ENCODE measurements at places on chromosomes 3 and 15. TPM values are rescaled to one million over a fixed set of nuclear protein-coding genes. Genes with fewer than 3 reads are reported as not detected.

Gene GASK1A
- total RNA-seq = 18.9 TPM

DNA sequence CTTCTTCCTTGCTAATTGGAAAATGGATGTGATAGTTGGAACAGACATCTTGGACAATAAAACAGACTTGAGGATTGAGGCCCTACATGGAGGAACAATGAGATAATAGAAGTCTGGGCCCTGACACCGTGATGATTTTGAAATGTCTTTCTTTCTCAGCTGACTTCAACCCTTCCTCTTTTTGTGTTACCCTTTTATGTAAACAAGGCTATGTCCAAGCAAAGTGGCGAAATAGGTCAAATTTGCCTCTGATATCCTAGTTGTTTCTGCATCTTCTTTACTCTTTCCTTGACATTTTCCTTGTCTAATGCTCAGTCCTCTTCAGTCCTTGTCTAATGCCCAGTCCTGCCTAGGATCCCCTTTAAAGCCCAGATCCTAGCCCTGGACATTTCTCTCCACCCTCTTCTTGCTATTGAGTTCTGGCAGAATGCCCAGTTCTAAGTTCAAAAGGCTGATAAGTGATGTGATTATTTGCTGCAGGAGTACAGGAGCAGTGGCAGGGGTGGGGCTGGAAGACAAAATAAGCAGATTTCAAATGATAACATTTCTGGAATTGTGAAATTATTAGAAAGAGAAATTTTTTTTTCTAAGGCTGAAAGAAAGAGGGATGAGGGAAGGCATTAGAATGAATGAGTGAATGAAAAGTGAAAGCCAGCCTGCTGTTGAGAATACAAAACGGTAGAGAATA is 6.5 kb upstream of the VPS8 start:
- H3K4me3 ChIP-seq = no peak overlapping the region
- H3K4me1 ChIP-seq = no peaks in the 10 kb centered on the region
- no peak overlapping the region for H3K27ac ChIP-seq
- no peaks in the 10 kb centered on the region for H3K36me3 ChIP-seq

GRCh38 chr15:72146934-72147333 is 28.7 kb downstream of the SENP8 start:
- no peak for DNase-seq
- H3K4me1 ChIP-seq = no peaks in the 10 kb centered on the region
- H3K27ac ChIP-seq = no peak overlapping the region

DNA sequence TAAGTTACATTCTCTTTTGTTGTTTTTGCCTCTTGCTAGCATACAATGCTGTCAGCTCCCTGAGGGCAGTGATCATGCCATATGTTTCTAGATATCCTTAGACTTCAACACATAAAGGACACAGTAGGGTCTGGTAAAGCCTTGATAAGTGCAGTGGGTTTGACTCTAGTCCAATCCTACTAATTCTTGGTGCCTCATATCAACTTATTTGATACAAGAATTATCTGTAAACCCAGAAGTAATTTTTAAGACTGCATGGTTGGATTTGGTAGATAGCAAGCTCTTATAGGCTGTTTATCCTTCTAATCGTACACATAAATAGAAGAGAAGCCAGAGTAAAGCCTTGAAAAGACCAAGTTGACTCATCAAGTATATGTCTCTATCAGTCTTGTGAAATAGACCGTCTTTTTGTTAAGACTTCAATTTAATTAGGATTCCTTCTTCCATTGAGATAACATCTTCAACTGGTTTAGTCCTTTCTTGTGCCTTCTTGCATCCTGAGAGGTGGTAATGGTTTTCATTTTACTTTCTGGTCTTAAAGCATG is 265.6 kb upstream of the CDIN1 start:
- H3K36me3 ChIP-seq = no peaks in the 10 kb centered on the region
- H3K4me3 ChIP-seq = no peak overlapping the region
- H3K27ac ChIP-seq = no peak overlapping the region

DNA sequence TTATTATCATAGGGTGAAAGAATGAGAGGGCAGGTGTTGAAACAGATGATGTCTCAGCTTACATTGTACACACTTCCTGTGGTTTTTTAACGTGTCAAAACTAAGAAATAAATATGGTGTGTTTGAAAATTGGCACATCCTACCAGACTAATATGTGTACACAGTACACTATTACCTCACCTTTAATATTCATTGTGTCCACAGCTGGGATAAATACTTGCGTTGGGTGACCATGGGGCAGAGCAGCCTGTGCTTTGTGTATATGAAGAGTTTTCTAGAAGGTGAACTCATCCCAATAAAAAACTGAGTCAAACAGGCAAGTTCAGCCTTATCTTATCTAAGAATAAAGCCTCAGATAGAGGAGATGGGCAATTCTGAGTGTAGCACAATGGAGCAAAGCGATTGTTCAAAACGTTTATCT is 17.3 kb downstream of the SUCNR1 start:
- no peaks in the 10 kb centered on the region for H3K27me3 ChIP-seq
- H3K4me3 ChIP-seq = no peak overlapping the region
- no peak overlapping the region for H3K27ac ChIP-seq
- H3K4me1 ChIP-seq = no peaks in the 10 kb centered on the region

Gene FAH
- total RNA-seq = 12.5 TPM

DNA sequence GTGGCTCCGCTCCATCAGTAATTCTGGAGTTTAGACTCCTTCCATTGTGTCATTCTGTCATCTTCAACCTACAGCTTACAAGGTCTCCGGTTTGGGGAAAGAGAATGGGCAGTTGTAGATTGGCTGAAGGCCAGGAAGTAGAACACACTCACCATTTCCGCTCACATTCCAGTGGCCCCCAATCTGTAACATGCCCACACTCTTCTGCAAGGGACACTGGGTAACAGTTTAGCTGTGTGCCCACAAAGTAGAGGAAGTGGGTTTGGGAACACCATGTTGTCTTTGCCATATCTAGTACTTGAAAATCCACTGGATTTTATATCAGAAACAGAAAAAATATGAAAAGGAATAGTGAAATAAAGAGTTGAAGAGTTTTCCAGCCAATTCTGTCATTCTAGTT is 153.5 kb downstream of the SV2B start:
- no peak overlapping the region for H3K27ac ChIP-seq
- no peaks in the 10 kb centered on the region for H3K36me3 ChIP-seq
- no peaks in the 10 kb centered on the region for H3K27me3 ChIP-seq
- H3K4me3 ChIP-seq = no peak overlapping the region

Gene B2M
- total RNA-seq = 2,751 TPM

GRCh38 chr3:159765030-159765859 is 223.4 kb upstream of the IL12A start:
- H3K36me3 ChIP-seq = no peaks in the 10 kb centered on the region
- peak; percentile 93 for DNase-seq
- peak overlapping the region; percentile 100 for H3K27ac ChIP-seq
- H3K27me3 ChIP-seq = no peaks in the 10 kb centered on the region
- peak overlapping the region; percentile 87 for H3K4me3 ChIP-seq

- H3K27me3 ChIP-seq = no peaks in the 10 kb centered on the region
- peak overlapping the region; percentile 53 for H3K27ac ChIP-seq
Measured at GRCh38 chr3:188672840-188673239, 498.9 kb upstream of the TPRG1 start.

Gene SCAMP5
- 1.9 TPM for total RNA-seq

DNA sequence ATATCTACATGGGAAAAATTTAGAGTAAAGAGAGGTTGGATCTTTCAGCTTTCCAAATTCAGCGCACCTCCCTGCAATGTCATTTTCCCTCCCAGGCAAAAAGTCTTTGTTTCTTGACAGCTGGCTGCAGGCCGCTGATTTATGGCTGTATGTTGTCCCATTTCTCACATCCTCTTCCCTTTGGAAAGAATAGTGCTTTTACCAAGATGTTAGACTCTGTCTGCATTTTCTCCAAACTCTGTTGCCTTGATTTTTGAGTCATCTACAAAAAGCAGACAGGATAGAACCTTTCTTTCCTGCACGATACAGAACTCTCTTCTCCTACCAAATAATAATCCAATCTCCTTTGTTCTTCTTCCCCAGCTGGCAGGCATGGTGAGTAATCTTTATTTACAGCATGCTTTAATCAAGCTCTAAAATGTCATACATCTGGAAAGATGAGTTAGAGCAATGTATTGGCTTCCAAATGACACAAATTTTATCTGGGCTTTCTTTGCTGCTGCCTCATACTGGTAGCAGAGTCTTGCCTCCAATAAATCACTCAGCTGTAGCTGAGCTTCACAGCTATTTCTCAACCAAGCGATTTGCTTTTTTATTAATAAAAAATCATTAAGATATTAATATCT is 101.9 kb downstream of the PIK3R4 start:
- no peak overlapping the region for H3K4me3 ChIP-seq
- H3K4me1 ChIP-seq = no peaks in the 10 kb centered on the region
- H3K36me3 ChIP-seq = no peaks in the 10 kb centered on the region

DNA sequence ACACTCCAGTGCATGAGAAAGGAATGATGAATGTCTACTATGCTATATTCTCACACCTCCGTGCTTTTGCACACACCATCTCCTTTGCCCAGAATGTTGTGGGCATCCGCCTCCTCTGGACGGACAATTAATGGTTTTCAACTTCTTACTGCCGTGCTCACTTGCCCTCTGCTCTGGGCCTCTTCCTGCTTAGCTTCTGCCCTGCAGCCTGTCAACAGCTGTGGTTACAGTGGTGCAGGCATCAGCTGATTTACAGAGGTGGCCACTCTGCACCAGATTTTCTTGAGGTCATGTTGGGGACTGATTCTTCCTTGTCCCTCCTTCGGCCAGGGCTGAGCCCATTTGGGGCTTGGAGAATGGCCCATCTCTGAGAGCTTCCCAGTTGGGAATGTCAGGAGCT is 56.5 kb upstream of the TMEM115 start:
- no peaks in the 10 kb centered on the region for H3K36me3 ChIP-seq
- no peak overlapping the region for H3K4me3 ChIP-seq
- no peaks in the 10 kb centered on the region for H3K4me1 ChIP-seq
- H3K27me3 ChIP-seq = no peaks in the 10 kb centered on the region
- DNase-seq = no peak
- no peak overlapping the region for H3K27ac ChIP-seq

DNA sequence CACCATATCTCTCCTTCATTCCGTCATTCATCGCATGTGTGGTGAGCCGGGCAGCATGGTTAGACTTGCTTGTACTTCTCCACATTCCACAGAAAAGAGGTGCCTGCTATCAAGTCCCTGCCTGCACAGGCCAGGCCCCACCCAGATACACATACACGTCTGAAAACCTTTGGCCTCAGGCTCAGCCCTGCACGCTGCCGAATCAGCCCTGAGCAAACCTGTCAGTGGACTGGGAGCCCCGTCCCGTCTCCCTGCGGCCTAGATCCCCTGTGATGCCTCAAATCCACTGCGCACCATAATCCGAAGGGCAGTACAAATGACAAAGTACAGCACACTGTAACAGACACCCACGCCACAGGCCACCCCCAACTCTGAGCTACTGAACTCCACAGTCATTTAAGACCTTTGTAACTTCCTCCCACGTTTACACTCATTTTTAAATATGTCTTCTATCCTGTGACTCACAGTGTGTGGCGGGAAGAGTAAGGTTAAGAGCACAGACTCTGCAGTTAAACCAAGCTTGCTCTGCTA is 67.1 kb downstream of the MB21D2 start:
- no peak for DNase-seq
- no peaks in the 10 kb centered on the region for H3K27me3 ChIP-seq
- H3K4me1 ChIP-seq = peaks cover 34% of the 10 kb centered on the region
- no peaks in the 10 kb centered on the region for H3K36me3 ChIP-seq
- no peak overlapping the region for H3K4me3 ChIP-seq

GRCh38 chr3:41717641-41718040 is 244.3 kb downstream of the ULK4 start:
- H3K27ac ChIP-seq = no peak overlapping the region
- H3K36me3 ChIP-seq = no peaks in the 10 kb centered on the region
- no peaks in the 10 kb centered on the region for H3K4me1 ChIP-seq
- DNase-seq = no peak

Gene CHRM5
- not detected for total RNA-seq

Gene GOLGA6L4
- total RNA-seq = 5.0 TPM

- peaks cover 96% of the 10 kb centered on the region for H3K4me1 ChIP-seq
- H3K4me3 ChIP-seq = no peak overlapping the region
- DNase-seq = peak; percentile 77
- no peaks in the 10 kb centered on the region for H3K36me3 ChIP-seq
Measured at GRCh38 chr3:61808526-61808925, 247.2 kb downstream of the PTPRG start.

GRCh38 chr15:77627067-77627466 is 5.6 kb downstream of the LINGO1 start:
- no peak overlapping the region for H3K4me3 ChIP-seq
- no peak overlapping the region for H3K27ac ChIP-seq
- H3K4me1 ChIP-seq = peaks cover 5% of the 10 kb centered on the region
- DNase-seq = no peak
- peaks cover 18% of the 10 kb centered on the region for H3K27me3 ChIP-seq

GRCh38 chr15:92288755-92289154 is 104.9 kb upstream of the ST8SIA2 start:
- peaks cover 4% of the 10 kb centered on the region for H3K4me1 ChIP-seq
- DNase-seq = no peak
- H3K27ac ChIP-seq = no peak overlapping the region
- H3K27me3 ChIP-seq = no peaks in the 10 kb centered on the region
- no peak overlapping the region for H3K4me3 ChIP-seq
